ENCODE measurements at places on chromosomes 2 and 18. TPM values are rescaled to one million over a fixed set of nuclear protein-coding genes. Genes with fewer than 3 reads are reported as not detected.

DNA sequence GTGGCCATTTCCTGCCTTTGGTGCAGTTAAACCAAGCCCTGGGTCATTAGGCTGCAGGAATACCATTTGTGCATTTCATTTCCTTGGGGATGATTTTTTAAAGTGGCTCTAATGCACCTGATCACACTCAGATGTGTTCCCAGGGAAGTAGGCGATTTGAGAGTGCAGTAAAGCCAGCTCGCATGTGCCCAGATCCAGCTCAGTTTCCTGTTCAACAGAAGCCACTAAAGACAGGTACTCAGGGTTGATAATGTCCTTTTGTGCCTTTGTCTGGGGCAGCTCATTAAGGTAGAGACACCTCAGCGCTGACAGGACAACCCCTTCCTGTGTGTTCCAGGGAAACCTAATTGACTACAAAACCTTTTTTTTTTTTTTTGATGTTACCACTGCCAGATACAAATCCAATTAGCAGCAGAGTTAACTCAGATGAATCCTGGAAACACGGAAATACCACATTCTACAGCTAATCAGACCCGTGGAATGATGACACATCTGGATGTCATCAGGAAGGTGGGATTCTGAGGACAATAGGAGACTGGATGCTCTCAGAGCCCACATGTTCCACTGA is 15.2 kb upstream of the CHRNA1 start:
- no peak for DNase-seq
- peaks cover 60% of the 10 kb centered on the region for H3K4me1 ChIP-seq
- H3K27me3 ChIP-seq: no peaks in the 10 kb centered on the region
- H3K4me3 ChIP-seq: peak overlapping the region; percentile 23
- peaks cover 2% of the 10 kb centered on the region for H3K36me3 ChIP-seq
- no peak overlapping the region for H3K27ac ChIP-seq

GRCh38 chr2:240615820-240616547 is 9.3 kb upstream of the GPR35 start:
- no peak overlapping the region for H3K27ac ChIP-seq
- H3K4me1 ChIP-seq: peaks cover 20% of the 10 kb centered on the region
- H3K36me3 ChIP-seq: peaks cover 17% of the 10 kb centered on the region
- no peak for DNase-seq
- H3K4me3 ChIP-seq: no peak overlapping the region

GRCh38 chr18:60445341-60445740 is 72.8 kb upstream of the MC4R start:
- DNase-seq: no peak
- no peak overlapping the region for H3K27ac ChIP-seq
- H3K36me3 ChIP-seq: no peaks in the 10 kb centered on the region
- no peak overlapping the region for H3K4me3 ChIP-seq
- H3K27me3 ChIP-seq: no peaks in the 10 kb centered on the region
- no peaks in the 10 kb centered on the region for H3K4me1 ChIP-seq

GRCh38 chr2:96768083-96768561 is 7.4 kb downstream of the CNNM4 start:
- H3K36me3 ChIP-seq: no peaks in the 10 kb centered on the region
- H3K4me1 ChIP-seq: peaks cover 43% of the 10 kb centered on the region
- DNase-seq: no peak
- no peak overlapping the region for H3K27ac ChIP-seq

DNA sequence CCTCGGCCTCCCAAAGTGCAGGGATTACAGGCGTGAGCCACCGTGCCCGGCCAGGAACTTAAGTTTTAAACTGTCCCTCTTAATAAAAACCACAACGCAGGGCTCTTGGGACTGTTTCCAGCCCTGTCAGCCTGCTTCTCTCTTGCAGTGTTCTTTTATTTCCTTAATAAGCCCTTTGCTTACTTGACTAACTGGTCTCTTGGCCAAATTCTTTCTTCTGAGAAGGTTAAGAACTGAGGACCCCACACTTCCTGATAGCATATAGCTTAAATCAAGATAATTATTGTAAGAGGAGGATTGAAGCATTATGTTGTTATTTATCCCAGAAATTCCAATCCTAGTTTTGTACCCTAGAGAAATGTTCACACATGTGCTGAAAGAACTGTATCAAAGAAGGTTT is 128.2 kb upstream of the UXS1 start:
- H3K36me3 ChIP-seq: no peaks in the 10 kb centered on the region
- no peaks in the 10 kb centered on the region for H3K27me3 ChIP-seq
- H3K4me3 ChIP-seq: no peak overlapping the region
- no peak for DNase-seq
- no peak overlapping the region for H3K27ac ChIP-seq

- no peaks in the 10 kb centered on the region for H3K4me1 ChIP-seq
- DNase-seq: no peak
- no peak overlapping the region for H3K27ac ChIP-seq
- H3K4me3 ChIP-seq: peak overlapping the region; percentile 58
These were observed 1.5 kb downstream of the HES6 start for GRCh38 chr2:238238311-238238765.

GRCh38 chr18:69622184-69622583 is 221.5 kb downstream of the DOK6 start:
- H3K36me3 ChIP-seq: no peaks in the 10 kb centered on the region
- H3K4me1 ChIP-seq: no peaks in the 10 kb centered on the region
- no peak overlapping the region for H3K27ac ChIP-seq
- H3K4me3 ChIP-seq: no peak overlapping the region
- no peak for DNase-seq

GRCh38 chr18:51523671-51524070 is 326.2 kb upstream of the MEX3C start:
- H3K27me3 ChIP-seq: no peaks in the 10 kb centered on the region
- no peak overlapping the region for H3K27ac ChIP-seq
- DNase-seq: no peak
- H3K4me3 ChIP-seq: no peak overlapping the region

GRCh38 chr2:101517758-101518271 is 42.9 kb upstream of the RFX8 start:
- H3K4me1 ChIP-seq: peaks cover 28% of the 10 kb centered on the region
- H3K36me3 ChIP-seq: peaks cover 7% of the 10 kb centered on the region
- H3K27ac ChIP-seq: no peak overlapping the region
- no peak overlapping the region for H3K4me3 ChIP-seq
- no peak for DNase-seq
- H3K27me3 ChIP-seq: no peaks in the 10 kb centered on the region

- H3K27me3 ChIP-seq: peaks cover 8% of the 10 kb centered on the region
- no peak for DNase-seq
- no peak overlapping the region for H3K4me3 ChIP-seq
These were observed 80.3 kb downstream of the SPP2 start for GRCh38 chr2:234130777-234131181.

- no peaks in the 10 kb centered on the region for H3K4me1 ChIP-seq
- peaks cover 3% of the 10 kb centered on the region for H3K27me3 ChIP-seq
- DNase-seq: no peak
- H3K36me3 ChIP-seq: no peaks in the 10 kb centered on the region
- H3K4me3 ChIP-seq: no peak overlapping the region
These were observed 53.9 kb downstream of the PRKRA start for GRCh38 chr2:178397002-178397605.

DNA sequence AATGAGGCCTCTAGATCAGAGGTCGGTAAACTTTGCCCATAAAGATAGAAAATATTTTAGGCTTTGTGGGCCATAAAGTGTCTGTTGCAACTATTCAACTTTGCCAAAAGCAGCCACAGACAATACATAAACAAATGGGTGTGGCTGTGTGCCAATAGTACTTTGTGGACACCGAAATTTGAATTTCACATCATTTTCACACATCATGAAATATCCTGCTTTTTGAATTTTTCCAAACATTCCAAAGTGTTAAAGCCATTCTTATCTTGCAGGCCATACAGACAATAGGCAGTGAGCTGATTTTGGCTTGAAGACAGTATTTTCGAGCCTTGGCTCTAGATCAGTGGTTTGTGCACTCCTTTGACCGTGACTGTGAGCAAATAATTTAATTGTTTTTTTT is 51.1 kb upstream of the EPC2 start:
- no peaks in the 10 kb centered on the region for H3K27me3 ChIP-seq
- no peak for DNase-seq

- H3K27ac ChIP-seq: peak overlapping the region; percentile 87
- H3K27me3 ChIP-seq: no peaks in the 10 kb centered on the region
- H3K4me3 ChIP-seq: peak overlapping the region; percentile 43
- DNase-seq: peak; percentile 49
These were observed 45.8 kb upstream of the RBM44 start for GRCh38 chr2:237752761-237753165.

- no peak for DNase-seq
- H3K4me3 ChIP-seq: no peak overlapping the region
- no peaks in the 10 kb centered on the region for H3K4me1 ChIP-seq
- no peak overlapping the region for H3K27ac ChIP-seq
- no peaks in the 10 kb centered on the region for H3K36me3 ChIP-seq
- H3K27me3 ChIP-seq: no peaks in the 10 kb centered on the region
These were observed 58.7 kb upstream of the CDH20 start for GRCh38 chr18:61274416-61274960.

DNA sequence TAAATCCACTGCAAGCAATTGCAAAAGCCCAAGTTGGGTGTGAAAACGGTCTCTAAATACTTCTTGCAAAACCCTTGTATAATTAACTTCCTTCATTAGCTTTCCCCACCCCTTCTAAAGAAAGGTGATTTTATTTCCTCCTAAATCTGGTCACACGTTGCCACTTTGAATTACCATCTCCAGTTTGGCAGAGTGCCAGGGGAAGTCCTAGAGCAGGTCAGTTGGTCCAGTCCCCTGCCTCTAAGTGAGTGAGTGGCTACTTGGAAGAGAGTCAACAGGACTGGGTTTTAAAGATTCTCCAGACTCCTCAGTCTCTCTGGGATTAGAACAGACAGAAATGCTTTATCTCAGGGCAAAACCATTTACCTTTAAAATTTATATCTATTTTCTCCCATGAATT is 18.7 kb upstream of the LYPD6B start:
- DNase-seq: no peak
- no peaks in the 10 kb centered on the region for H3K36me3 ChIP-seq
- no peaks in the 10 kb centered on the region for H3K4me1 ChIP-seq

- H3K4me1 ChIP-seq: no peaks in the 10 kb centered on the region
- DNase-seq: no peak
- no peaks in the 10 kb centered on the region for H3K27me3 ChIP-seq
- H3K4me3 ChIP-seq: no peak overlapping the region
- H3K27ac ChIP-seq: no peak overlapping the region
These were observed 26.8 kb upstream of the HAAO start for GRCh38 chr2:42819160-42819559.

- no peak for DNase-seq
- no peak overlapping the region for H3K4me3 ChIP-seq
- H3K27ac ChIP-seq: no peak overlapping the region
- no peaks in the 10 kb centered on the region for H3K36me3 ChIP-seq
- no peaks in the 10 kb centered on the region for H3K4me1 ChIP-seq
These were observed 247.3 kb downstream of the RAD51AP2 start for GRCh38 chr2:17270894-17271293.

GRCh38 chr2:167140767-167141166 is 252.5 kb downstream of the XIRP2 start:
- no peaks in the 10 kb centered on the region for H3K36me3 ChIP-seq
- no peak for DNase-seq
- no peak overlapping the region for H3K4me3 ChIP-seq
- peaks cover 2% of the 10 kb centered on the region for H3K4me1 ChIP-seq

DNA sequence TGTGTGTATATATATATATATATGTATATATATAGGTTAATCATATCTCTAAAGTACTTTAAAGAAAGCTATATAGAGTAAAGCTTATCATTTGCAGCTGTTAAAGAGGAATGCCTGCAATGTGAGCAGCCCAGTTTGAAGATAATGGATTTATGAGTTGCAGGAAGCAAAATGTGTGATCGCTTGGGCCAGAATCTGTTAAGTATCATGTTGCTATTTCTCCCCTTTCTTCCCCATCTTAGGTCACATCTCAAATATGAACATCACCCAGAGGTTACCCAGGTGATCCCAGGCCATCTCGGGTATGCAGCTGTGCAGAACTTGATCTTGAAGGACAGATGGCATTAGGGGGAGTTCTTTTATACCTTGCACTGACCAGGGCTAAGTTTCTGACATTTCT is 316.5 kb downstream of the MTX2 start:
- DNase-seq: no peak
- H3K4me1 ChIP-seq: peaks cover 5% of the 10 kb centered on the region
- H3K4me3 ChIP-seq: no peak overlapping the region
- H3K27me3 ChIP-seq: peaks cover 24% of the 10 kb centered on the region
- no peaks in the 10 kb centered on the region for H3K36me3 ChIP-seq
- no peak overlapping the region for H3K27ac ChIP-seq

DNA sequence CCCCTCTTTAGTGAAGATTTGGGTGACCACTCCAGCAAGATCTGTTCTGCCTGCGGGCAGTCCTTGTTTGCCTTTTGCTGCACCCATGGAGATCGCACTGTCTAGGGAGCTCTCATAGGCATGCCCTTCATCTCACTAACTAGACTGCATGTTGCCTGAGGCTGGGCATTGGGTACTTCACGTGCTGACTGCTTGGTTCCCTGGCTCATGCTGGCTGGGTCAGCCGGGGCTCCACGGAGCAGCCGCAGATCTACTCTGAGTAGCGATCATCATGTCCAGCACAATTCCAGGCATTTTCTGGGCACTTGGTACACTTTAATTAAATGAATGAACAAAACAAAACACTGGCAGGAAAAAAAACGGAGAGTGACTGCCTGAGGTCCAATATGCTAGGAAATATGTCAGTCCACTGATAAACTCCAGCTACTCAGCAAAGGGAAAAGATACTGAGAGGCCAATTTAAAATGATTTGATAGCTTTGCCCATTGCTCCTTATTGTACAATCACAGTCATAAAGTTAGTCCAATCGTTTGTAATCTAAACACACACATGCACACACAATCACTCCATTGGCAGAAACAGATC is 220.3 kb downstream of the C1D start:
- H3K27ac ChIP-seq: no peak overlapping the region
- DNase-seq: no peak
- H3K36me3 ChIP-seq: no peaks in the 10 kb centered on the region
- no peaks in the 10 kb centered on the region for H3K4me1 ChIP-seq
- H3K27me3 ChIP-seq: peaks cover 25% of the 10 kb centered on the region

The CFAP65 gene
- total RNA-seq: not detected

The RND3 gene
- total RNA-seq: not detected

The PID1 gene
- total RNA-seq: not detected

The VWA3B gene
- total RNA-seq: 0.21 TPM

The UGT1A3 gene
- not detected for total RNA-seq

The FHOD3 gene
- total RNA-seq: 0.28 TPM

The ZNF516 gene
- 13.2 TPM for total RNA-seq

The DNAH6 gene
- total RNA-seq: 1.5 TPM

The CCDC178 gene
- not detected for total RNA-seq

The GULP1 gene
- total RNA-seq: not detected
